Ovary (tissue), 10 donors: ENCODE measurements at places on chromosomes 2 and 18. TPM values are rescaled to one million over a fixed set of nuclear protein-coding genes. Genes with fewer than 3 reads are reported as not detected.

DNA sequence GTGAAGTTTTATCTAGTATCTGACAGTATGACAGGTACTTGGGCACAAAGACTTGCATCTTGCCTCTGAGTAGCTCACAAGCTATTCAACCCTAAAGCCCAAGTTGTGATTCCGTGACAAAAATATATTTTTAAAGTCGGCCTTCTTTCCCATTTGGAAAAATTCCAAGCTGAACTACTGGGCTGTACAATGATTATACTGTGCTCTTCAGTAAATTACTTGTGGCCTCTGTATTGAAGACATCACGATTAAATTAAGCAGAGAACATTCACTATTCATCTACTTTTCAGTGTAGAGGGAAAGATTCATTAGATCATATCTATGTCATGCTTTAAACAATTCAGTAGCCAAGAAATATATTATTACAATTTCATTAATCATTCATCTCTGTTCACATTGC is 282.2 kb downstream of the CDH2 start:
- H3K27me3 ChIP-seq, result no peaks in the 10 kb centered on the region
- H3K27ac ChIP-seq, result no peak overlapping the region
- no peaks in the 10 kb centered on the region for H3K4me1 ChIP-seq
- no peaks in the 10 kb centered on the region for H3K36me3 ChIP-seq
- no peak for DNase-seq

GRCh38 chr18:76456018-76456750 is 38.9 kb downstream of the ZNF516 start:
- H3K27me3 ChIP-seq, result no peaks in the 10 kb centered on the region
- no peak overlapping the region for H3K27ac ChIP-seq
- no peak for DNase-seq
- peaks cover 37% of the 10 kb centered on the region for H3K4me1 ChIP-seq
- H3K4me3 ChIP-seq, result no peak overlapping the region
- H3K36me3 ChIP-seq, result no peaks in the 10 kb centered on the region

Gene POTEF
- not detected for total RNA-seq

Gene CNGA3
- total RNA-seq, result 0.05 TPM

DNA sequence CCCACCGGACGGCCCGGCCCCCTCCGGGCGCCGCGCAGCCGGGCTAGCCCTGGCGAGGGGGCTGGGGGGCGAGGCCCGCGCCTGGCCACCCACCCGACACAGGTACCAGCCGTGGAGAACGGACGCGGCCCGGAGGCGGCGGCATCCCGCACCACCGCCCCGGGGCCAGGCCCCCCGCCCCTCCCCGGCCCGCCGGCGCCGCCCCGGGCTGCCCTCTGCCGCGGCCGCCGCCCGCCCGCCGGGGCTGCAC is 405 bp downstream of the SOS1 start:
- peak overlapping the region; percentile 97 for H3K27ac ChIP-seq
- no peaks in the 10 kb centered on the region for H3K27me3 ChIP-seq
- peaks cover 17% of the 10 kb centered on the region for H3K4me1 ChIP-seq

Gene LCT
- not detected for total RNA-seq

DNA sequence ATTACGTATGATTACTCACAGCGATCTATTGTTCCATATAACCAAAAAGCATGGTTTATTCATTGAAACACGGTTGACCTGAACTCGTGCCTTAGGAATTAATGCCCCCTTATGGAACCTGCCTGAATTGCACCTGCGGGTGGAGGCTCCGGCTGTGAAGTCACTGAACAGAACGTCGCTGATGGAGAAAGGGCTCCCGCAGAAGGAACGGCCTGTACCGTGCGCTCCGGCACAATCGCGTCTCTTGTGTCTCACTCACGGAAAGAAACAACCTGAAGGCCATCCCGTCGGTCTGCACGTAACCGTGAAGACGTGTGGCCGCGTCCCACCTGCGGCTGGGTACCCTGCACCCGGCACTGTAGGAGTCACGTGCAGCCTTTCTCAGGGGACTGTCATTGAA is 133.1 kb downstream of the NFATC1 start:
- H3K4me1 ChIP-seq, result no peaks in the 10 kb centered on the region
- DNase-seq, result peak; percentile 76
- H3K4me3 ChIP-seq, result no peak overlapping the region
- no peak overlapping the region for H3K27ac ChIP-seq
- H3K36me3 ChIP-seq, result no peaks in the 10 kb centered on the region

GRCh38 chr2:219218217-219218731 is 484 bp downstream of the ABCB6 start:
- DNase-seq, result peak; percentile 63
- no peaks in the 10 kb centered on the region for H3K36me3 ChIP-seq
- peak overlapping the region; percentile 53 for H3K4me3 ChIP-seq
- H3K27ac ChIP-seq, result peak overlapping the region; percentile 88
- H3K27me3 ChIP-seq, result no peaks in the 10 kb centered on the region

DNA sequence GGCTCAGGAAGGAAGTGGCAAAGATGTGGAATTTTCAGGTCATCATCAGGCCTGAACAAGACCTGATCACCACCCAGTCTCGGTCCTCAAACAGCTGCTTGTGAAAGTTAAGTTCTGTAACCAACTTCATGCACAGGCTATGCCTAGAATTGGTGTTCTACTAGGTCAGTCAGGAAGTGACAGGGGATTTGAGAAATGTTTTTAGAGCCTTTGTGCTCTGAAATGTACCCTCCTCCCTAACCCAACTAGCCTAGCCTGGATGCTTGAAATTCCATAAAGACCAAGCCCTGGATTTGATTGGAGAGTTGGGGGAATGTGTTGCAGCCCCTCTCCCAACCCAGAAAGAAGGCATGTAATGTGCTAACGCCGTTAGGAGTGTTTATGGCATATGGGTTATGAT is 63.3 kb downstream of the TGOLN2 start:
- H3K27me3 ChIP-seq, result no peaks in the 10 kb centered on the region
- H3K4me3 ChIP-seq, result no peak overlapping the region
- no peak for DNase-seq
- no peaks in the 10 kb centered on the region for H3K36me3 ChIP-seq
- peaks cover 11% of the 10 kb centered on the region for H3K4me1 ChIP-seq

GRCh38 chr2:227759411-227760118 is 13.9 kb downstream of the SCYGR8 start:
- DNase-seq, result no peak
- H3K27ac ChIP-seq, result no peak overlapping the region
- H3K36me3 ChIP-seq, result no peaks in the 10 kb centered on the region
- H3K4me3 ChIP-seq, result no peak overlapping the region
- H3K27me3 ChIP-seq, result no peaks in the 10 kb centered on the region
- H3K4me1 ChIP-seq, result no peaks in the 10 kb centered on the region

Gene DSG1
- not detected for total RNA-seq

DNA sequence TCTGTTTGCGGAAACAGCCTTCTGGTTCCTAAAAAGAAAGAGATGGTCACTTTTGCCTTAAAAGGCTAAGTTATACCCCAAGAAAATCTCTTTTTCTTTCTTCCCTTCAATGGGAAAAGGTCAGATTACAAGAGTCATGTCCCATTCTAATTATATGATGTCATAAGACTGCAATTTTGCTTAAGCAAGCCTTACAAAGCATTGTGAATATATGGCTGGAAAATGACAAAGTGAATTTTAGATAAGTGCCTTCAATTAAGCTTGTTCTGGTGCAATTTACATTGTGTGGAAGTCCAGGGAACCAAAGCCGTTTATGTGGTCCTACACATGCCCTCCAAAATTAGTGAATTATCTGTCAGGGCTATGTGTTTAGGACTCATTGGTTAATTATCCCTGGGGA is 7.6 kb upstream of the BMP10 start:
- H3K4me1 ChIP-seq, result peaks cover 2% of the 10 kb centered on the region
- H3K27ac ChIP-seq, result no peak overlapping the region
- no peaks in the 10 kb centered on the region for H3K27me3 ChIP-seq
- no peak overlapping the region for H3K4me3 ChIP-seq
- no peaks in the 10 kb centered on the region for H3K36me3 ChIP-seq
- DNase-seq, result no peak
